8988T (cell line): ENCODE measurements at places on chromosomes 7 and 10.

DNA sequence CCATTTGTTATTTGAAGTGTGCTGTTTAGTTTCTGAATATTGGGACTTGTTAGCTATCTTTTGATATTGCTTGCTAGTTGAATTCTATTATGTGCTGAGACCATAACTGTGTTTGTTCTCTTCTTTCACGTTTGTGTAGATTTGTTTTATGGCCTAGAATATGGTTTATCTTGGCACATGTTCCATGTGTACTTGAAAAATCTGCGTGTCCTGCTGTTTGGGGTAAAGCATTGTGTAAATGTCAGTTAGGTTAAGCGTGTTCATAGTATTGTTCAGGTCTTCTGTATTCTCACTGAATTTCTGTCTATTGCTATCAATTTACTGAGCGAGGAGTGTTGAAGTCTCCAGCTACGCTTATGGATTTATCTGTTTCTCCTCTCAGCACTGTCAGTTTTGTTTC lies 19.4 kb downstream of the MMP21 start:
- DNase-seq = no peak

DNA sequence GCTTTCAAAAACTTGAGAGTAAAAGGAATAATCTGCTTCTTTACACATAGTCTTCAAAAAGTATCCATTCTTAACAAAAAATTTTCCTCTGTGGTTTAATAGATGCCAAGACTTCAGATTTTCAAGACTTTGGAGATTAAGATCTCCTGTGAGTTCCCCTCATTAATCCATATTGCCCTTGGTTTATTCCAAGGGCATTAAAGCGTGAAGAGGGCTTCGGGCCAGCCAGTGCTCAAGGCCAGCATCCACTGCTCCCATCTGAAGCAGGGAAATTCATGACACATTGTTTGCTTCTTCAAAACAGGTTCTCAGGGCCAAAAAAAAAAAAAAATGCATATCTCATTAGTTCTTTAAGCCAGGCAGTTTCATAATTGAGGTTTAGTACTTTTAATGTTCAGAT lies 137.3 kb upstream of the RHOBTB1 start:
- DNase-seq = no peak

- no peak for DNase-seq
These were observed 184.2 kb downstream of the STK31 start for GRCh38 chr7:23893942-23894891.

DNA sequence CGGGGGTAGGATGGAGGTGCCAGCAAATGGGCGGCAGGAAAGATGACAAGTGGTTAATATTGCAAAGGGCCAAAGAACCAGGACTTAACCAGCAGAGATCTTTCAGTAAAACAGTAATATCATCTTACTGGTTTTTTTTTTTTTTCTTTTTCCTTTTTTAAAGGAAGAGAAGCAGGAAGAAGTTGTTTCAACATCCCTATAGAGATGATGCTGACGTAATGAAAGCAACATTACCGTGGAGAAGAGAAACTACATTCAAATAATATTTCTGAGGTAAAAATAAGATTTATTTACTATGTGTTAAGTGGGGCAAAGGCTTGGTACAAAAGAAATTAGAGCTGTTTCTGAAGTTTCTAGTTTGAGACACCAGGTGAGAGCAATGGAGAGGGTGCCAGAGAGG lies 11.0 kb downstream of the MINDY3 start:
- DNase-seq = no peak

DNA sequence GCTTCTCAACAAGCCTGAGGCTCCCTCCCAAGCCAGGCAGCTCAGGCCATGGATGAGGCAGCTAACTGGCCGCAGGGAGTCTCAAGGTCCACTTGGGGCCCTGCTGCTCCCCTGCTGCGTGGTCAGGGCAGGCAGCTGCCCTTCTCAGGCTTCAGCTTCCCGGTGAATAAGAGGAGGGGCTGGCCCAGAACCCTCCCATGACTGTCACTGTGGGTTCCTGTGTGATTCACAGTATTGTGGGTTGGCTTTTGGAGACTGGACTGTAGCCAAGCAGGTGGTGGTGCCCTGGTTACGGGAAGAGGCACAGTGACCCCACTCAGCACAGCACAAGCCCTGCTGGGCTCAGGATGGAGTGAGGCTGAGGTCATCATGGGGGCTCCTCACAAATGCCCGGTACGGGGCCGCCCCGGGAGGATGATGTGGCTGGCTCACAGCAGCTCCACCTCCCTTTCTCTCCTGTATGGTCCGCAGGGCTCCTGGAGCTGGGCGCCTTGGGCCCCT lies 189.8 kb downstream of the HECW1 start:
- no peak for DNase-seq

DNA sequence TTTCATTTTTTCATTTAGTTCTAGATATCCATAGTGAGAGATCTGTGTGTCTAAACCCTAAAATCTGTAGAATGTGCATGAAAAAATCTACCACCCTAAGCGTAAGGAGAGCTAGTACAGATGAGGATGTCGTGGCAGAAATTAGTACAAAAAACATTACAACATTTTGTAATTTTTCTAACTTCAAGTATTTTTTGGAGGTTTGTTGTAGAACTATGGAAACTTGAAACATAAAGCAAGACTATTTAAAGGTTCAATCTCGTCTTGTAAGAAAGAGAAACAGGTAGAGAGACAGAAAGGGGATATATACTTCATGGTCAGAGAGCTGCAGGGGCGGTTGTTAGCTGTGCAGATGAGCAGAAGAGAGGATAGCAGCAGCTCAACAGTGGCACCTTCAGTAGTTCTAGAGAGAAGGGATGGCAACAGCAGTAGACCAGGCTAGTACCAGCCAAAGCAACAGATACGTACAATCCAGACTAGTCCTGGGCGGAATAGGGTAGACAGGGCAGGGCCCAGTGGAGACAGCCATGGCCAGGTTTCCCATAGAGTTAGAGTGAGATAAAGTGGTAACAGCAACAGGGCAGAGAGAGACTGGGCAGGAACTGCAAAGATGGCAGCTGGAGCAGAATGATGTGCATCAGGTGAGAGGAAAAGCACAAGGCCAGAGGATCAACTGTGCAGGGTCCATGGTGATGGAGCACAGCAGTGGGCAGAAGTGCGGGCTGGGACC lies 145.2 kb downstream of the FRMD4A start:
- DNase-seq = no peak

- no peak for DNase-seq
These were observed 120.2 kb upstream of the TNS3 start for GRCh38 chr7:47702080-47702479.

DNA sequence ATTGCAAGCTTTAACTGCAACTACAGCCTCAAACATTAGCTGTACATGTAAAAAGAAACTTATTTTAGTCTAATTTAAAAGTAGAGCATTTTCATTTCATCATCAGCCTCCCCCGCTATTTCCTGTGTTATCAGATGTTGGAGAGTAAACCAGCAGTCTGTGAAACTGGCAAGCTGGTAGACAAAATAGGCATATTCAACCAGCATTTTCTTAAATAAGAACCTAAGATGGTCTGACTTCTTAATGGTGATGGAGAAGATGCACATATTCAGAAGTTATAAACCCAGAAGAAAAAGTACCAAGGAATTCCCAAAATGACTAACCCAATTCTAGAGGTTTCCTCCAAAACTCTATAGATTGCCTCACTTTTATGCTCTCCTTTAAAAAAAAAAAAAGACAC lies 24.9 kb downstream of the PIK3AP1 start:
- no peak for DNase-seq

GRCh38 chr7:155309021-155309338 lies 11.3 kb downstream of the INSIG1 start:
- no peak for DNase-seq

GRCh38 chr7:44225566-44226395 lies 25.0 kb downstream of the YKT6 start:
- no peak for DNase-seq

DNA sequence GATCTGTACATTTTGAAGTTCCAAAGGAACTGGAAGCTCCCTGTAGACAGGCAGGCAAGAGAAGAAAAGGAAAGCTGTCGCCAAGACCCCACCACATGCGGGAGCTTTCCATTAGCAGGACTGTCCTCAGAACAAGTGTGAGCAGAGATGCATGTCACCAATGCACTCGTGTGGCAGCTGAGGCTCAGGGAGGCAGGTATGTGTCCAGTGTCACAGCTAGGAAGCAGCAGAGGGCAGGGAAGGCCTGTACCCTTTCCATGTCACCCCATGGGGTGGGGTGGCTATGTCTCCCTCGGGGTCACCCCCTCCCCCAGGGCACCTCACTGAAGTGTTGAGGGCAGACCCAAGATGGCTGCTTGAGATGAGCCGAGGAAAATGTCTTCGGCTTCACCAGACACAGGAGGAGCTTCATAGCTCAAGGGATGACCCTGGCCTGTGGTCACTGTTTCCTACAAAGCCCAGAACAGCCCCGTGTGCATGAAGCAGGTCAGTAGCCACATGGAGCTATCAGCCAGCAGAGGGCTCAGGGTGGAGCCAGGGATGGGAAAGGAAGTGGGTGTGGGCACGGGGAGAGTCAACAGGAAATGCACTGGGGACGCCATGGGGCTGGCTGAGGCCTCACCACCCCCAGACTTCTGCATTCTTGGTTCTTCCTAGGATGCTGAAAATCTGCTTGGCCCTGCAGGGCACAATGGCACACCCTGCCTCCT lies 96.6 kb downstream of the FAM53B start:
- DNase-seq = peak; percentile 78
